ENCODE measurements at places on chromosomes 12 and 14. TPM values are rescaled to one million over a fixed set of nuclear protein-coding genes. Genes with fewer than 3 reads are reported as not detected.

GRCh38 chr12:19852100-19852855, 413.0 kb downstream of the AEBP2 start:
- H3K27ac ChIP-seq, result no peak overlapping the region
- DNase-seq, result no peak
- H3K27me3 ChIP-seq, result no peaks in the 10 kb centered on the region
- H3K36me3 ChIP-seq, result no peaks in the 10 kb centered on the region
- H3K4me3 ChIP-seq, result no peak overlapping the region

NEUROD4 gene
- not detected for total RNA-seq

- H3K36me3 ChIP-seq, result peaks cover 77% of the 10 kb centered on the region
- no peaks in the 10 kb centered on the region for H3K4me1 ChIP-seq
- H3K27me3 ChIP-seq, result no peaks in the 10 kb centered on the region
- no peak overlapping the region for H3K27ac ChIP-seq
- no peak for DNase-seq
- H3K4me3 ChIP-seq, result no peak overlapping the region
Measured at GRCh38 chr14:45123271-45123670, 11.0 kb downstream of the FKBP3 start.

DIP2B gene
- 21.3 TPM for total RNA-seq
